MG63 (cell line): ENCODE measurements at places on chromosomes 2 and 18. TPM values are rescaled to one million over a fixed set of nuclear protein-coding genes. Genes with fewer than 3 reads are reported as not detected.

- DNase-seq: no peak
Observed at GRCh38 chr18:8073167-8073566, 506.1 kb downstream of the PTPRM start.

- DNase-seq: no peak
Observed at GRCh38 chr2:26578113-26578458, 63.1 kb downstream of the CIB4 start.

GRCh38 chr2:95158891-95159619 lies 593 bp downstream of the ZNF514 start:
- peak; percentile 48 for DNase-seq

Gene FHOD3
- total RNA-seq: 0.10 TPM in 1 of 2 replicates, not detected in the other

DNA sequence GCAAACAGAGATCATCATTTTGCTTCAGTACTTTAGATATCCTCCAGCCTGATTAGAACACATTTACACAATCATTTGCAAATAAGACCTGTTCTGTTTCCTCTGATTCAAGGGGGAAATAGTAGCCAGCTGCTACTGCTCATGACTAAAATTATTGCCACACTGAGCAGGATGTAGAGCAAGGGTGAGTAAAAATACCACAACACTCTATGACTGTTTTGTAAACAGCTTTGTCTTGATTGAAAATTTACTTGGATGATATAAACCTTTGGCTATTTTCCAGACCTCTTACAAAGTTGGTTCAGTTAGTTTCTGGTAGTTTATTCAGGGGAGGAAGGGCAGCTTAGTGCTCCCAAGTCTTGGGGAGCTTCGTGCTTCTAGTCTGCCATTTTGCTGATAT lies 286.4 kb upstream of the CNTNAP5 start:
- peak; percentile 9 for DNase-seq

GRCh38 chr2:29059624-29060023 lies 14.7 kb downstream of the PCARE start:
- DNase-seq: no peak

Gene CCBE1
- 26.3 and 50.0 TPM in 2 replicates for total RNA-seq

DNA sequence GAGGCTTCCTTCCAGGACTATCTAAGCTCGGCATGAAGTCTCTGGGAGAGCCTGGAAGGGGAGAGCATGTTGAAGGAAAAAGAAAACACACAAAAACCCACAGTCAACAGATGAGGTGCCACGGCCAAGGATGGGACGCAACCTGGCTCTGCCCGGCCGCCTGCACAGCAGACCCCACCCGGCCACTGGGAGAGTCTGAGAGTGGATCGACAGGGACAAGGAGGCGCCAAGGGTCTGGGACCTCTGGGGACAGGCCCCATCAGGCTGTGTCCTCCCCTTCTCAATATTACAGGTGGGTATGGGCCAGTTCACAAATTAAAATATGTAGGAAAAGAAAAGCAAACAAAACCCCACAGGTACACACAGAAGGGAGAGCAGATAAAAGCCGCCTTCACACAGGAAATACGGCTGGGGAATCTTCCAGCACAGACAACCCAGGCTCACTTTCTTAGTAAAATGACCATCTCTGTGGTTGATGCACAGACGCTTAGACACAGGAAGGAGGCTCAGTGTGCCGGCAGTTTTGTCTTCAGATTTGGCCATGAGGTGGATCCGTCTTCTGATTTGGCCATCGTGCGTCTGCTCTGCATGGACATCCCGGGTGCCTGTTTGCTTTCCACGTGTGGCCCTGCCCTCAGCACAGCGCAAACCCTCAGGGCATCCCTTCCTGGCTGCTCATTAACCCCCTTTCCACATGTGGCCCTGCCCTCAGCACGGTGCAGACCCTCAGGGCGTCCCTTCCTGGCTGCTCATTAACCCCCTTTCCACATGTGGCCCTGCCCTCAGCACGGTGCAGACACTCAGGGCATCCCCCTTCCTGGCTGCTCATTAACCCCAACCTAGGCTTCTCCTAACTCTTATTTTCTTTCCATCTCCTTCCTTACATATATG lies 138.4 kb downstream of the EIPR1 start:
- DNase-seq: no peak

- no peak for DNase-seq
Observed at GRCh38 chr2:4356109-4356508, 652.7 kb downstream of the DCDC2C start.

GRCh38 chr2:67626656-67627055 lies 229.5 kb downstream of the ETAA1 start:
- no peak for DNase-seq

Gene C1D
- 50.1 and 52.2 TPM in 2 replicates for total RNA-seq

Gene SYT4
- total RNA-seq: not detected in 2 replicates

DNA sequence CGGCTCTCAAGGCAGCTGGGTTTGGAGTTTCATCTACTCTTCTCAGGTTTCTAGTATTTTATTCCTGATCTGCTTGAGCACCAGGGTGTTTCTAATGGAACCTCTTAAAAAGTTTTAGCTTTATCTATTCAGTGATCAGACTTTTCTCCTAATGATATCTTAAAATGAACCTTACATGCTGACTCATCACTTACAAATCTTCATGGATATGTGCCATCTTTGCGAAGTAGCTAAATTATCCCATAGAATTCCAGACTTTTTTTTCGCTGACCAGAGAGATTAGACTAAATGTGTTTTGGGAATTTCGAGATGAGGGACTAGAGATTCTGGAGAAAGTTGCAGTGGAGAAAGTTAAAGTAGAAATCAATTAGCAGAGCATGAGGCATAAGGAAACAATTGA lies 401.0 kb downstream of the GRB14 start:
- DNase-seq: no peak

DNA sequence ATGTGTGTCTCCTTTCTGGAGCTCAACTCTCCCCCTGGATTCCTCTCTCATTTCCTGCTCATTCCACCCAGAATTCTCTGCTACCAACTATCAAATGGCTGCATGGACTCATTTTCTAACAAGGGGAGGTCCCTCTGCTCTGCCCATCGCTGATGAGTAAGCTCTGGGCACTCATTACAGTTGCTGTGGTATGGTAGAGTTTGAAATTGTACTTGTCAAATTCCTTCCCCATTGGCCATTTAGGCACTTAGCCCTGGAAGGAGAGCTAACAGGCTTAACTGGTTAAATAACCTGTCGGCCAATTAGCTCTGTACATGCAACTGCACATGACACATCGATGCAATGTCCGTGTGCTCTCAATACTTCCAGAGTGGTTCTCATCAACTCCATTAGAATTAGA lies 20.4 kb downstream of the COL6A3 start:
- peak; percentile 40 for DNase-seq

Gene LRPPRC
- 105 and 137 TPM in 2 replicates for total RNA-seq

- DNase-seq: no peak
Observed at GRCh38 chr2:132477962-132478361, 61.4 kb downstream of the GPR39 start.

DNA sequence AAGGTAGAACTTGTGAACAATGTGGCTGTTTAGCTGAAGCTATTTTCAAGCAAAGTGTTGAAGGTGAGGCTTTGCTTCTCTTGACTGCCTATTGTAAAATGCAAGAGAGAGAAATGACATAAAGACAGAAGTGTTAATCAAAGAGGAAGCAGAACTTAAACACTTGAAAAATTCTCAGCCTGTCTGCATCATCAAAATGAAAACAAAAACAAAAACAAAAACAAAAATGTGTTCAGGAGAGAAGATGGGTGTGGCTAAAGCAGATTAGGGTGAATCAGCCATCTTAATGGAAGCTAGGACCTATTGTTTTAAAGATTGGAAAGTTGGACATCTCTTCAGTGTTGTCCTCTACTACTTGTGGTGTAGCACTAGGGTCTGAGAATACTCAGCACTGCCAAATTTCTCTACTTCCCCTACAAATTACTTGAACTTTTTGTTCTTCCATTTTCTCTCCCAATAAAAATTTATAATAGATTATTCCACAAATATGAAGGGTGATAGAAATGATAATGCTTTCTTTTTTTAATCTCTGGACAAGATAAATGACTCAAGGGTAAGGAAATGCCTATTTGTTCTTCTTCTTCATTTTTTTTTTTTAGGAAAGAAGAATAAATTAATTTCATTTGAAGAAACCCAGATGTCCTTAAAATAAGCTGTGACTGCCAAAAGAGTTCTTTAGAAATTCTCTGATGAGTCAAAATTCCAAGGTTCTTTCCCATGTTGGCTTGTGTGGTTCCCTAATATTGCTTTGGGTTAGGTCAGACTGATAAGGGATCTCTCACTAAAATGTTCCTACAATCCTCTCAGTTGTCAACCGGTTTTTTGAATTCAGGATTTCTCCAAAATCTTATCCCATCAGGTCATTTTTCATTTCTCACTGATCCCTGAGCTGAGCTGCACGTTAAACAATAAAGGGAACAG lies 571.2 kb upstream of the ZEB2 start:
- no peak for DNase-seq

DNA sequence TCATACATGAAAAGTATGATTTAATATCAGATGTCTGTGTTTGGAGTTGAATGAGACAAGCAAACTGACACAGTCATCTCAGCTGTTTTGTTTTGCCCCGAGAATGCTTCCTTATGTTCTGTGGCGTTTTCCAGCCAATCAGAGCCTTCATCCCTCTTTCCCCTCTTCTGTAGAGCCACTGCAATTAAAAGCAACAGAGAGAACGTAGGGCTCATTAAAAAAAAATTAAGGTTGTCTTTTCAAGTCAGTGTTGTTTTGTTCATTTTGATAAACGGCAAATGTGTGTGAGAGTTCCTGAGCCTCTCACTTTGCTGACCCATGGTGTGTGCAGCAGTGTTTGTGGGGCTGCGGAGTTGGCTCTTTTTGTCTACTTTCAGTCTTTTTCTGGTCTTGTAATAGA lies 216.0 kb downstream of the FHOD3 start:
- no peak for DNase-seq

Gene POTEJ
- not detected in 2 replicates for total RNA-seq

DNA sequence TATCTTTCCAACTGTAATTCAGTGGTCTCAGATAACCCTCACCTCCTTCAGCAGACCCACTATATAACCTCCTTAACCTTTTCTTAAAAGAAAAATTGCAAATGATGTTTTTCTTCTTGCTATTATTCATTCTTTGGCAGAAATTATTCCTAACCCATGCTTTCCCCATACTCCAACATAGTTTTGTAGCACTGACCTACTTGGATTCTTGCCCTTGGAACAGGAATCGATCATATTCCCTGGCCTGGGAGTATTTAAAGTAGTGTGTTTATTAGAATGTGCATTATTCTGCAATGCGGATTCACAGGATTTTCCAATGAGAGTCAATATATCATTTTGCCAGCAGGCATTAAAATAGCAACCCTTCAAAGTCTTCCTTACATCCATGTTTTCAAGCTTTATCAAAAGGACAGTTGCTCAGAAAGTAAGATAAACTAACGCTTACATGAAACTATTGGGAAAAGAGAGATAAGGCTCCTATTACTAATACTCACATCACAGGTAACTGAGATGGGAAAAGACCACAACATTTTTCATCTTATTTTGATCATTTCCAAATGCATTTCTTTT lies 37.4 kb downstream of the CHN1 start:
- DNase-seq: no peak

DNA sequence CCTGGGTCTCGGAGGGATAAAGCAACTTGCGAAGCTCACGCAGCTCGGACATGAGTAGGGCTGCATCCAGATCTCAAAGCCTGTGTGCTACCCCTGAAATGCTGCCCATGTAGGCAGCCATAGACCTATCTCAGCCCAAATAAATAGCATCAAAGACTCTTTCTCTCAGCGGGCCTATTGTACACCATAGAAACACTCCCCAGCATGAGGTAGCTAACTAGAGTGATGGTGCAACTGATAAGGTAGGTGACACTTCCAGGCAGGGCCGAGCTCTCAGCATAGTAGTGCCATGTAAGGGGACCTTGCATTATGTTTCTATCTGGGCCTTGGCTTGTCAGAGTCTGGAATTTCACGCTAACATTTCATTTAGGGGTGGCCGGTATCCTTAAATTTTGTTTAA lies 52.4 kb downstream of the RABL2A start:
- no peak for DNase-seq

DNA sequence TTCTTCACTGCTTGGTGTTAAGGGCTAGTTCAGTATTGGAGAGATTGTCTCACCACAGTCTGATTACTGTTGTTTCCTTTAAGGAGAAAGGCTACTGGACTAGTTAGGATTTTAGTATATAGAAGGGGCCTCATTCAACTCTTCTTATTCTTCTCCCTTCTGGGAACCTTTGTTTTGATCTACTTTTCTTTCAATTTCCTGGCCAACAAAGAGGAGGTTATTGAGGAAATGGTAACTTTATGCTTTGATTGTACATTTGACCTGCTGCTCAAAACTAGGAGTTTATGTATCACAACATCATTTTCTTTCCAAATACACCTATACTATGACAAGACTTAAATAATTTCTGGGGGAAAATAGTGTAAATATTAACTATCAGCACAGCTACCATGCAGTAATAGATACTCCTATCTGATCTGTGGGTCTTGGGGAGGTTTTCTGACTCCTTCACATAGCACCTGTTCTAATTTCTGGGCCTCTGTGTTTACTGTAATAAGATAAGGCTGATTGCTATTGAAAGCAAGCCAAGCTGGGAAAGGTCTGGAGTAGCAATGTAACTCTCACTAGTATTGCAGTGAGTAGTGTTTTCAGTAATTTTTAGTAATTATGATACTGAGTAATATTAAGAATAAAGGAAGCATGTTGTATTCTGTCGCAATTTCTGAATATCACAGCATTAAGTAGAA lies 395.3 kb downstream of the NUP35 start:
- no peak for DNase-seq

DNA sequence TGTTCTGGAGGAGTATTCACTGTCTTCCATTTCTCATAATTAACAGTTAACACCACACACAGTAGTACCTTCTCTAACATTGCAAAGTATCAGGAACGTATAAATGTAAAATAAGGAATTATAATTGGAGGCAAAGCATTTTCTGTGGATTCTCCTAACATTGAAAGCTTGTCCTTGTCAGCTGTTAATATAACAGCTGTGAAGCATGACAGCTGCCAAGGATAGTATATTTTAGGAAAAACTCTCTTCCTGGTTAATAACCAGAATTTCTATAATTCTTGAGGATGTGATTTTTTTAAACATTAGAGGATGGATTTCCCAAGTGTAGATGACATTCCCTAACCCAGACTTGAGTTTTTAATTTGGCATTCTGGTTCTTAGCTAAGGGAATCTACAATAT lies 110.3 kb downstream of the EPC2 start:
- DNase-seq: no peak

GRCh38 chr18:74996996-74997395 lies 211.9 kb downstream of the PTGR3 start:
- no peak for DNase-seq

Gene TMEM178A
- total RNA-seq: not detected in 2 replicates

GRCh38 chr2:237892478-237892877 lies 33.1 kb downstream of the RAMP1 start:
- no peak for DNase-seq
